ENCODE measurements at places on chromosomes 11 and 22.

DNA sequence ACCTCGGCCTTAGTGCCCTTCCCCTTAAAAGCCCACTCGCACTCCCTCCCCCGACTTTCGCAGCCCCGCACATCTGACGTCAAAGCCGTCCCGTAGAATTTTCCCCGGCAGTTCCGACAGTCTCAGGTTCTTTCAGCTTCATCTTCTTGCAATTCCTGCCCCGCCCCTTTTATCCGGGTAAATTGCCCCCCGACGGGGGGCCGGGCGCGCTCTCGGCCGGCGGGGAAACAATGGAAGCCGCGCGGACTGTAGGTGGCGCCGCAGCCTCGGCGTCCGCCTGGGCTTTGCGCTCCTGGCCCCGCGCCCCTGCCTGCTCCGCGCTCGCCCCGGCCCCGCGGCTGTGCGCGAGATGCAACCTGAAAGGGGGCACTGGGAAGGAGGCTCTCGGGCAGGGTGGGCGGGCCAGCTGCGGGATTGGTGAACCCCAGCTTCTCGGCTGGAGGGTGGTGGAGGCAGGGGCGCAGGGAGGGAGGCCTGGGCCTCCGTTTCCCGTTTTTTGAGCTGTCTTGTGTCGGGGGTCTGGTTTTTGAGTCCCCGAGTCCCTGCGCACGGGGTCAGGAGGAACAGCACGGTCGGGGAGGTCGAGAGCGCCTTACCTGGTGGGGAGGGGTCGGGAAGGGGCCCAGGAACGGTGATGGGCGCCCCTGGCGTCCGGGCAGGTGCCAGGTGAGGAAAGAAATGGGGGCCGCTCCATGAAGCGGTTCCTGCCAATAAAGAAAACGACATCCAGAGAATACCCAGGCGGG lies 859 bp upstream of the FGF19 start:
- no peak for DNase-seq

DNA sequence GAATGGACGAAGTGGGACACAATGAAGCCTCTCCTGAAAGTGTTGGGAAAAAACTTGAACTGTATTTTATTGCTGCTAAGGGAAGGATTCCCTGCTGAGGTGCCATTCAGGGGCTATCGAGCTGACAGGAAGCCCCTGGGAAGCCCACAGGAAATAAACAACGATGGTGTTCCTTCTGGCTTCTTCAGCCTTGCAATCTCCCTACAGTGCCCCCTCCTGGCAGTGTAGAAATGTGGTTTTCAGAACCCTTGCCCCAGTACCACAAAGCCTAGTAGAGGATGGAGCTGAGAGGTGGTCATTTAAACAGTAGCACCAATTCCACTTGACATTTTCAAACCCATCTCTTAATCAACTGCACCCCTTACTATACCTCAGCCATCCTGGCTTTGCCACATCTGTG lies 676.7 kb upstream of the ARHGAP42 start:
- no peak for DNase-seq

DNA sequence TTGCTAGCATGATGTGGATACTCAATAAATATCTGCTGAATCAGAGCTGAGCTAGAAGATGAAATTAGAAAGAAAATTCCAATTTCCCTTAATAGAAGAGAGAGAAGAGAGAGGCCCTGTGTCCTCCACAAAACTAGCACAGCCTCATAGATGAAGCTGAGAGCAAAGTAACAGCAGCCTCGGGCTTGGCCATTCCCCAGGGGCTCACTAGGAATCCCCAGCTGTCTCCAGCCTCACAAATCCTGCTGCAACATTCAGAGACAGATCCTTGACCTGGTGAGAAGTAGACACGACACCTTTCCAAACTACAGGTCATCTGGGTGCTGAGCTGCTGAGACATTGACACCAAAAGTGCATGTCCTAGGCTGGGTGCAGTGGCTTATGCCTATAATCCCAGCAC lies 26.1 kb upstream of the IRAG1 start:
- no peak for DNase-seq

GRCh38 chr11:4699697-4700435 lies 2.2 kb upstream of the OR51E2 start:
- DNase-seq, result no peak

- no peak for DNase-seq
These were observed 5.5 kb upstream of the APOA1 start for GRCh38 chr11:116842909-116843308.

DNA sequence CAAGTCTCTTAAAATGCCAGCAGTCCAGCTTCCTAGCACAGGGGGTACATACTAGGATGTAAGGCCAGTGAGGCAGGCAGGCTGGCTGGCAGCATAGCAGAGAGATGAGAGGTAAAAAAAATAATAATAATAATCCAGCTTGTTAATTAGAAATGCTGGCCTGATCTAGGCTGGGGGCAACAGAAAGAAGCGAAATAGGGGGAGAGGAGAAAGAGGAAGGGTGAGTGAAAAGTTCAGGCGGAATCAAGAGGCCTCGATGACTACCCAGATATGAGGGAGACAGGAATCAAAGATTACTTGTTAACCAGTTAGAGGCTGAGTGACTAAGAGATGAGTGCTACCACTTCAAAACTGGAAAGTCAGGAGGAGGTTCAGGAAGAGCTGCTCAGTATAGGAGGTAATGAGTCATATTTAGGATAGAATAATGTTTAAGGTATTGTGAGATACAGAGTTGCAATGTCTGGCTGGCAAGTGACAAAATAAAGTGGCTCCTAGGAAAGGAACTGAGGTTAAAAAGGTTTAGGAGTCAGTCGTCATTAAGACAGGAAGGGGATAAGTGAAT lies 2.8 kb downstream of the ALKBH8 start:
- DNase-seq, result no peak

GRCh38 chr11:130452176-130452575 lies 3.7 kb downstream of the ADAMTS15 start:
- DNase-seq, result no peak

DNA sequence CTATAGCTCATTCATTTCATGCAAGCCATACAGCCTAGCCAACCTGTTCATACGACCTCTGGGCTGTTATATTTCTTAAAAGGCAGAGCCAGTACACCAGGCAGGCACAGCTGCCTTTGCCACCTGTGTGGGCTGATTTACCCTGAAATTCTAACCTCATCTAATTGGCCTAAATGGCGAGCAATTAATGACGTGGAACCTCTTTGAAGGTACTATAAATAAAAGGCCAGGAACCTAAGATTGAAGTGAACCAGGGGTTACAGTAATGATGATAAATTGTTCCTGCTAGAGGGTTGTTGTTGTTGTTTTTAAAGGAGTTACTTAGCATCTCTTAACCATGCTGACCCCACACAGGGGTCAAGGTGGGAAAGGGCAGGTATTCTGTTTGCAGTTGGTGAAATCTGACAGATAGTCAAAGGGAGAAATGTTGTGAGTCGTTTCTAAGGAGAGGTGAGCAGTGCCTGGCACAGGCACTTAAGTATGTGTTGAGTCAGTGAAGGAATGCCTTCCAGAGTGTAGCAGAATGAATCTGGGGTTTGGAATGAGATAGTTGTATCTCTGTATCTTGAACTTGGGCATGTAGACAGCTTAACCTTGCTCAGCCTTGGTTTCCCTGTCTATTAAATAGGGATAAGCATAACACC lies 213.5 kb upstream of the NAV2 start:
- DNase-seq, result peak; percentile 84

DNA sequence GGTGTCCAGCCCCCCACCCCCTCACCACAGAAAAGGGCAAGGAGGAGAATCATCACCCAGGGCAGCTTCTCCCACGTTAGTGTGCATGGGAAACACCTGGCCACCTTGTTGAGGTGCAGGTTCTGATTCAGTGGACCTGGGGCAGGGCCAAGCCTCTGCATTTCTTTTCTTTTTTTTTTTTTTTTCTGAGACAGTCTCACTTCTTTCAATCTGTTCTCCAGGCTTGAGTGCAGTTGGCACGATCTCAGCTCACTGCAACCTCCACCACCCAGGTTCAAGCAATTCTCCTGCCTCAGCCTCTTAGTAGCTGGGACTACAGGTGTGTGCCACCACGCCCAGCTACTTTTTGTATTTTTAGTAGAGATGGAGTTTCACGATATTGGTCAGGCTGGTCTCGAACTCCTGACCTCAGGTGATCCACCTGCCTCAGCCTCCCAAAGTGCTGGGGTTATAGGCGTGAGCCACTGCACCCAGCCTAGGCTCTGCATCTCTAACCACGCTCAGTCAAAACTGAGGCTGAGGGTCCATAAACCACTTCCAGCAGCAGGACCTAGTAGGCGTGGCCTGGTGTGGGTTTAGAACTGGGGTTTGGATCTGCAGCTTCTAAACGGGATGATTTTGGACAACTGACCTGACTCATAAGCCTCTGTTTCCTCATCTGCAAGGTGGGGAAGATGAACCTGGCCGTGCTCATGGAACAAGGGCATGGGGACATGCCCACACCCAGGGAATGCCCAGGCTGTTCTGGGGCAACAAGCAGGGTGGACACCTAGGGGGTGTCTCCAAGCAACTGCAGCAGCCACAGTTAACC lies 734 bp downstream of the ZP1 start:
- no peak for DNase-seq

DNA sequence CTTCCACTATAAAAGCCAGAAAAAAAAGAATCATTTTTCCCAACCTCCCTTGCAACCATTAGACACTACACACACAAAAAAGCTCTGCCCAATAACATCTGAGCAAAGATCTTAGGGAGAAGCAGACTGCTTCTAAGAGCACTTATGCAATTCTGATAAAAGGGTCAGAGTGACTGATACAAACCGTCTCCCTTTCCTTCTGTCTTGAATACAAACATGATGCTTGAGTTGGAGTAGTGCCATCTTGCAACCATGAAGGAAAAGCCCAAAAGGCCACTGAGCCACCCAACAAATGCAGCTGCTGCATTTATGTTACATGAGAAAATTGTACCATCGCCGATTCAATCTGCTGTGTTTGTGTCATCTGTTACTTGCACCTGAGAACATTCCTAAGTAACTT lies 47.6 kb upstream of the EED start:
- DNase-seq, result no peak

DNA sequence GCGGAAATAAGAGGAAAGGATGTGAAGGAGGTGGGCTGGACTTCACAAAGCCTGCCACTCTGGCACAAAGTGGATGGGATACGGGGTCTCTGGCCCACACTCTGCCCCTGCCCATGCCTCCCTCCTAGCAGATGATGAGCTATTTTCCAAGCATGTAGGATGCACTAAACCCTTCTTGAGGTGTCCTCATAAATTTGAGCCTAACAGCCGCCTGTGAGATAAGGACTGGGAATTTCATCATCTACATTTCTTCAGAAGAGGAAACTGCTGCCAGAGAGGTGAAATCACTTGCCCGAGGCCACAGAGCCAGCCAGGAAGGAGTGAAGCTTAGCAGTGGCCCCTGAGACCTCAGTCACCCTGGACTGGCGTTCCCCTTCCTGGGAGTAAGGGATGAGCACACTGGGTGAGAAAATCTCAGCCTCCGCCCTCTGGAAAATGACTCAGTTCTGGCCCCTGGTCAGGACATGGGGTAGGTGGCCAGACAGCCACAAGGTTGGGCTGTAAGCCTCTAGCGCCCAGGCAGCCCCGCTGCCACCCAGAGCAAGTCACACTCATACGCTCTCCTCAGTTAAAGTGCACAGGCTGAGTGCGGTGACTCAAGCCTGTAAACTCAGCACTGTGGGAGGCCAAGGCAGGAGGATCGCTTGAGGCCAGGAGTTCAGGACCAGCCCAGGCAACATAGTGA lies 27.9 kb downstream of the MB start:
- no peak for DNase-seq

GRCh38 chr11:124760205-124760652 lies 1.9 kb downstream of the ESAM start:
- no peak for DNase-seq

Measured in NCI-H1436 treated with DMSO at 0.1 percent for 48 hours (cell line).